Colonic mucosa (tissue), 4 donors: ENCODE measurements at places on chromosomes 5 and 9. TPM values are rescaled to one million over a fixed set of nuclear protein-coding genes. Genes with fewer than 3 reads are reported as not detected.
A peak's percentile ranks its signal among the peaks of the same experiment; 100 is the strongest.

SH3GL2 gene
- total RNA-seq = 1.1 TPM

FOXD4 gene
- total RNA-seq = not detected

DBH gene
- total RNA-seq = not detected

N4BP3 gene
- total RNA-seq = 2.2 TPM

PALM2AKAP2 gene
- 3.4 TPM for total RNA-seq

CDK9 gene
- 77.7 TPM for total RNA-seq

NR2F1-AS1 gene
- 2.4 TPM for total RNA-seq

TEK gene
- 6.3 TPM for total RNA-seq

FGD3 gene
- total RNA-seq = 2.3 TPM

GRCh38 chr5:119313658-119314605, 41.9 kb upstream of the TNFAIP8 start:
- no peaks in the 10 kb centered on the region for H3K36me3 ChIP-seq
- no peak overlapping the region for H3K27ac ChIP-seq
- no peaks in the 10 kb centered on the region for H3K4me1 ChIP-seq
- DNase-seq = no peak
- no peaks in the 10 kb centered on the region for H3K27me3 ChIP-seq

DNA sequence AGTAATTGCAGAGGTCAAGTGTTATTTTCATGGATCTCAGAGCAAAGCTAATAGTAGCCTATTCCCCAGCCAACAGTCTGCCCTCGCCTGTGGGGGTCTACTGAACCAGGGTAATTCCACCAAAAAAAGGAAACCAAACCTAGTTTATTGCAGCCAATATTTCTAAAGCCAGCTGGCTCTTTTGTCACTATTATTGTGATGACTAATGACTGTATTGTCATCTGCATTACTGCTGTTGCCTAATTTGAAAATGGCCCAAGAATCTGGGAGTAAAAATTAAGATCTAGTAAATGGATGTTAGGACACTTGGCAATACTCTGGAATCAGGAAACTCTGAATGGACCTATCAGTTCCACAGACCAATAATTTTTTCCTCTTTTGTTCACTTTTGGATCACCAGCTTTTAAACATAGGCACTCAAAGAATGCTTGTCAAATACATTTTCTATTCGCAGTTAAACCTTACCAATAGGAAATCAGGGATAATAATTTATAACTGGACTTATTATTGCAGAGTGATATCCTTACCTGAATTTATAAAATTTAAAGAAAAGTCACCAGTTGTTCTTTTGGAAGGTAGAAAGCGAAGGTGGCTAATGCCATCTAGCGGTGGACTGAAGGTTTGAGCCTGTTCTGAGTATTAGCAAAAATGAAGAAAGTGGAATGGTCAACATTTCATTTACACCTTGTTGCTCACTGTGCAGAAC, 69.2 kb downstream of the SYK start:
- no peak overlapping the region for H3K27ac ChIP-seq
- no peaks in the 10 kb centered on the region for H3K4me1 ChIP-seq
- DNase-seq = peak; percentile 41
- H3K27me3 ChIP-seq = no peaks in the 10 kb centered on the region
- no peak overlapping the region for H3K4me3 ChIP-seq

DNA sequence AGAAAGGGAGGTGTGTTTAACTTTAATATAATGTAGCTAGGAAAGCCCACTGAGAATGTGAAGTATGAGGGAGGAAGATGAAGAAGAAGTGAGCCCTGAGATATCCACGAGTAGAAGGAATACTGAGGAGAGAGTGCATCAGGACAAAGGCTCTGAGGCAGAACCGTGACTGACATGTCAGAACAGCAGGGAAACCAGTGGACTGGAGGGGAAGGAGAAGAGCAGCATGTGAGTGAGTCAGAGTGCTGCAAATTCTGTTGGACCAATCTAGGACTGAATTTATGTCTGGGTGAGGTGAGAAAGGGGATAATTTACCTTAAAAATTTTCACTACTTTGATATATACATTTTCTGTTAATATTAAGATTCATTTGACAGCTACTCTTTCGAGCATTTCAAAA, 110.3 kb downstream of the ST8SIA4 start:
- H3K27ac ChIP-seq = no peak overlapping the region
- no peaks in the 10 kb centered on the region for H3K36me3 ChIP-seq
- H3K27me3 ChIP-seq = no peaks in the 10 kb centered on the region
- H3K4me3 ChIP-seq = no peak overlapping the region
- H3K4me1 ChIP-seq = no peaks in the 10 kb centered on the region

- H3K27ac ChIP-seq = no peak overlapping the region
- H3K27me3 ChIP-seq = no peaks in the 10 kb centered on the region
- peaks cover 5% of the 10 kb centered on the region for H3K4me1 ChIP-seq
- H3K4me3 ChIP-seq = no peak overlapping the region
Observed at GRCh38 chr5:1504069-1504595, 19.6 kb downstream of the LPCAT1 start.

DNA sequence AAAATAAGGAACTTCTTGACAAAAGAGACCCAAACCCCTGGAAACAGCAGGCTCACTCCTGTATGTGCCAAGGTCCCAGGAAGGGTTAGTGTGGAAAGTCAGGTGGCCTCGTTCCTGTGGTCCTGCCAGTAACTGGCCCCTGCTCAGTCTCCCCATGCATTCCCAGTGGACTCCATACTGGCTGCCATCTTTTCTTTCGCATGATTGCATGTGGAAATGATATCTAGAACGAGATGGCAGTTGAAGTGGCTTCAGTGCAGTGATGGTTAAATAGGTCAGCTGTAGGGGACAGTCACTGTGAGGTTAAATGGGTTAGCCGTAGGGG, 30.4 kb downstream of the AHRR start:
- H3K4me3 ChIP-seq = no peak overlapping the region
- H3K4me1 ChIP-seq = no peaks in the 10 kb centered on the region
- no peak overlapping the region for H3K27ac ChIP-seq

DNA sequence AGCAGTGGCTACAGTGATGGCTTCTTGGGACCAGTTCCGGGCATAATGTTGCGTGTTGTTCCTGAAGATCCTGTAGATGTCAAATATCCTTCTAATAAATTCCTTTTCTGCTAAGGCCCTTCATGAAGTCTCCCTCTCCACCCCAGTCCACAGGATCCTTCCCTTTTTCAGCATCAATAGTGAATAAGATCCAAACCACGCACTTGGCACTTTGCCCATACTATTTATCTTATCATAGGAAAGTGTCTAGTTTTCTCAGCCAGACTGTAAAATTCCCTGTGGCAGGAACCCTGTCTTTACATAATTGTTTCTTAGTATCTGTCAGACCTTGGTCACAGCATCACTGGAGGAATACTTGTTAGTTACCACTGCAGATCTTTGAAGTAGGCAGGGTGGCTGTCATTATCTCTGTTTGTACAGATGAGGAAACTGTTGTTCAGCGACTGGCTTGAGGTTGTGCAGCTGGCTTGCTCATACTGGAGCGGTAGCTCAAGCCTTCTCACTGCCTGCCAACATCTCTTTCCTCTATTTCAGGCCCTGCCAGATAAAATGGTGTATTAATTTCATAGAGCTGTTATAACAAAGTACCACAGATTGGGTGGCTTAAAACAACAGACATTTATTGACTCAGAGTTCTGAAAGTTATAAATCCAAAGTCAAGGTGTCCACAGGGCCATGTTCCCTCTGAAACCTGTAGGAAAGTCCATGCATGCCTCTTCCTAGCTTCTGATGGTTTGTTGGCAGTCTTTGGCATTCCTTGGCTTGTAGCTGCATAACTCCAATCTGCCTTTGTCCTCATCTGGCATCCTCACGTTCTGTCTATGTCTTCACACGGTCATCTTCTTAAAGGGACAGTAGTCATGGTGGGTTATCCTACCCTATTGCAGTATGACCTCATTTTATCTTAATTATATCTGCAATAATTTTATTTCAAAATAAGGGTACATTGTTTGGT, 33.5 kb upstream of the APC start:
- no peak overlapping the region for H3K4me3 ChIP-seq
- no peak for DNase-seq
- no peaks in the 10 kb centered on the region for H3K27me3 ChIP-seq
- H3K4me1 ChIP-seq = peaks cover 7% of the 10 kb centered on the region

DNA sequence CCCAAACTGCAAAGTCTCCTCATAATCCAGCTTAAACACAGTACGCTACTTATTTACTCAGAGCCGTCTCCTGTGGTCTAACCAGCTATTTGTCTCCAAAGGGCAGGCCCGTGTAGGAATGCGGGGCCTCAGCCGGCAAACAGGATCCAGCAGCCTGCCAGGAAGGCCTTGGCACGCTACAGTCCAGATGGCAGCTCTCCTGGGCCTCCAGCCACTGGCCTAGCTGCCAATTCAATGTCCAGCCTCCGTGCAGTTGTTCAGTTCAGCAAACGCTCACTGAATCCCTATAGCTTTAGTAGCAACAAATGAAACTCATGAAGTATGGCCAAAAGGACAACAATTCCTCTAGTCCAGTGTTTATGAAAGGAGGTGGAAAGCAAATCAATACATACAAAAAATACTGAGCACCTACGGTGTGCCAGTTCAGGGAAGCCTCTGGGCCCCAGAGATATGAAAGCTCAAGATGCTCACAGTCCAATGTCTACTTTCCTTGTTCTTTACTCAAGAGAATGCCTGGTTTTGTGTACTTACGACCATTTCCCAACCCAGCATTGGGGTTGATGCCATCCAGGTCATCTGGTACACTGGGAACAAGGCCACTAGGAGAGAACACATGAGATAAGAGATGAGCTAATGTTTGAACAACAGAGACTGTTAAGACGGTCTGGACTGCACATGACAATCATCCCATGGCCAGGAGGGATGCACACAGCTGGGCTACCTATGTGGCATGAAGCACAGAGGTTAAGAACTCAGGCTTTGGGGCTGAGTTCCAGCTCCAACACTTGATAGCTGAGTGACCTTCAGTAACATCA, 8.3 kb downstream of the CDK5RAP2 start:
- no peaks in the 10 kb centered on the region for H3K4me1 ChIP-seq
- no peak overlapping the region for H3K4me3 ChIP-seq
- H3K27me3 ChIP-seq = no peaks in the 10 kb centered on the region
- no peak overlapping the region for H3K27ac ChIP-seq
- no peaks in the 10 kb centered on the region for H3K36me3 ChIP-seq

DNA sequence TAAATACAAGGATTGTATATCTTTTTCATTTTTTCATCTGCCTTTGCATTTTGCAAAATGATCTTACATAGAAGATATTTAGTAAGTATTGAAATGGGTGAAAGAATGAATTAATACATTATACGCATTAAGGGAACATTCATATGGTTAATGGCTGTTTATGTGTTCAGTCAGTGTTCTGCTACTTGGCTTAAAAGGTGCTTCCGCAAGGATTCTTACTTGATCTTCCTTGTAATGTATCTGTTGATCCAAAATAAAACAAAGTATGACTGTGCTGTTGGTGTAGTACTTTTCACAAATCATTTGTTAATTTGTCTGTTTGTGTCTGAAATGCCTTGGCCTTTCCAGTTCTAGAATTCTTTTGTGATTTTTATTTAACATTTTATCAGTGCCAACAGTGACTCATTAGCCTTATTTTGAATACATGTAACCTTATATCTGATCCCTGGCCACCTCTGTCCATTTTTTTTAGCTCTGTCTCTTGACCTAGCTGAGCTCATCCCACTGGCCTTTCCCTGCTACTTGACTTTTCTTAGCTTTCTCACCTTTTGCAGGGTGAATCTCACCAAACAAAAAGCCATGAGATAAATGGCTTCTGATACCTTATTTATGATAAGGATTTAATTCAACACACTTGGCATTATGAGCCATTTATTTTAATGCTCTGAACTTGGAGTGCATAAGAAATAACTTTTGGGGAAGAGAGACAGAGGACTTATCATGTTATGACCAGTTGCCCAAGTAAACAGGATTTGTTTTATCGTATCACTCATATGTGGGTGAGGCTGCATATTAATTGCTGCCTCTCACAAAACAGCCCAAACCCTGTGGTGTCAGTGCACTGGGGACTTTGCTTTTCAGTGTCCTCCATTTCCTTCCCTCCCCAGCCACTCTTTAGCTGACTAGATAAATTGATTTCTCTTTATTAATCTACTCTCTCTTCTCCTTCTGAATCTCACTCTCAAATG, 340.3 kb downstream of the KDM4C start:
- H3K4me3 ChIP-seq = no peak overlapping the region
- H3K27me3 ChIP-seq = no peaks in the 10 kb centered on the region
- H3K27ac ChIP-seq = no peak overlapping the region

DNA sequence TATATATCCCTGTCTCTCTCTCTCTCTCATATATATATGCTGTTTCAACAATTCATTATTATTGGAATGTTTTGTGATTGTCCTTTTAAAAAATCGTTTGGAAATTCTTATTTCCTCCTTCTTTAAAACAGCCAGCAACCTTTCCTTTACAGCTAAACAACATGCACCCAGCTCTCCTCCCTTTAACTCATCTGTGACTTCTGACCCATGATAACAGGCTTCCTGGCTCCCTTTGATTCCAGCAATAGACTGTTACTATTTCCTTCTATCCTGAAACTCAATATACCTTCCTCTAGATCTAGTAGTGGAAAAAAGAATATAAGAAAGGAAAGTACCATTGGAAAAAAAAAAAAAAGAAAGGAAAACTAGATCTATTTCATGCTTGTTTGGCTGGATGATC, 254.7 kb upstream of the RGMB start:
- no peak for DNase-seq
- H3K27ac ChIP-seq = no peak overlapping the region

- H3K27ac ChIP-seq = no peak overlapping the region
- no peak for DNase-seq
- no peaks in the 10 kb centered on the region for H3K27me3 ChIP-seq
- H3K4me3 ChIP-seq = no peak overlapping the region
- H3K4me1 ChIP-seq = no peaks in the 10 kb centered on the region
Observed at GRCh38 chr5:145010834-145011233, 824.3 kb downstream of the PRELID2 start.

GRCh38 chr5:155711882-155712281, 615.1 kb upstream of the SGCD start:
- H3K4me3 ChIP-seq = no peak overlapping the region
- H3K4me1 ChIP-seq = no peaks in the 10 kb centered on the region
- DNase-seq = no peak
- no peaks in the 10 kb centered on the region for H3K36me3 ChIP-seq
- no peaks in the 10 kb centered on the region for H3K27me3 ChIP-seq

DNA sequence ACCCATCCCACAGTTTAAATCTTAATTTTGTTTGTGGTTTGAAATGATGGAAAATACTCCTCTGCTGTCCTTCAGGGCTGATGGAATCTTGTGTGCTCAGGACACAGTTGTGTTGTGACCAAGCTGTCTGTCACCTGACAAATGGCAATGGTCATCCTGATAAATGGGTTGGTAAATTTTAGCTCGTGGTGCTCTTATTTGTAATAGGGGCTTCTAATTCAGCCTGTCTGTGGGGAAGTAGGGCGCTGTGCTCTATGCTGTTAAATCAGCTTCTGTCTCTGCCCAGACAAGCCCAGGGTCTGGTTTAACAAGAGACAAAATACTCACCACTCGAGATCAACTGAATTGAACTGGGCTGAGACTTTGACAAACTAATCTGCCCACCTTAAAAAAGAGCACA, 4.5 kb downstream of the LRRTM2 start:
- H3K4me3 ChIP-seq = no peak overlapping the region
- H3K27ac ChIP-seq = no peak overlapping the region
- H3K36me3 ChIP-seq = no peaks in the 10 kb centered on the region

- no peak overlapping the region for H3K4me3 ChIP-seq
- H3K27ac ChIP-seq = no peak overlapping the region
- no peak for DNase-seq
- no peaks in the 10 kb centered on the region for H3K27me3 ChIP-seq
Observed at GRCh38 chr5:128163991-128164390, 80.4 kb downstream of the SLC12A2 start.
